Metanephros (tissue), 2 donors: ENCODE measurements at places on chromosomes 16 and 17. TPM values are rescaled to one million over a fixed set of nuclear protein-coding genes. Genes with fewer than 3 reads are reported as not detected.

The MYL11 gene
- total RNA-seq: 1,522 TPM

The SCGB1C2 gene
- not detected for total RNA-seq

The PLA2G10 gene
- not detected for total RNA-seq

The NOG gene
- total RNA-seq: 3.4 TPM

The GAN gene
- total RNA-seq: 9.1 TPM

The RDM1 gene
- total RNA-seq: 0.93 TPM

The WNK4 gene
- 11.4 TPM for total RNA-seq

The CACNG3 gene
- total RNA-seq: not detected

The NEURL4 gene
- 31.2 TPM for total RNA-seq

The ASPHD1 gene
- total RNA-seq: 1.3 TPM

The CA7 gene
- 0.12 TPM for total RNA-seq

The MAPT gene
- 8.3 TPM for total RNA-seq

The KRT31 gene
- total RNA-seq: 0.47 TPM

The MFAP4 gene
- total RNA-seq: 80.3 TPM

The KRTAP4-1 gene
- total RNA-seq: not detected

The MT1H gene
- 18.5 TPM for total RNA-seq

The UTP4 gene
- total RNA-seq: 24.9 TPM

The MC1R gene
- 3.3 TPM for total RNA-seq

The ABAT gene
- 29.8 TPM for total RNA-seq

The PRSS22 gene
- 4.1 TPM for total RNA-seq

The EPN3 gene
- total RNA-seq: 10.7 TPM

The KRT25 gene
- not detected for total RNA-seq

The CRHR1 gene
- 0.23 TPM for total RNA-seq

The SNAI3 gene
- total RNA-seq: 8.2 TPM

The DDX19B gene
- total RNA-seq: 22.3 TPM

The HOXB9 gene
- total RNA-seq: 20.3 TPM

The ITGB4 gene
- 9.5 TPM for total RNA-seq

The MT1A gene
- not detected for total RNA-seq

The ODAD4 gene
- 1.9 TPM for total RNA-seq

The TNFRSF13B gene
- total RNA-seq: not detected

The TP53TG3B gene
- total RNA-seq: not detected

The SMIM22 gene
- 10.1 TPM for total RNA-seq

The LITAFD gene
- total RNA-seq: not detected

The PLXDC1 gene
- 11.9 TPM for total RNA-seq

The ETV4 gene
- total RNA-seq: 12.1 TPM

The SYNRG gene
- 31.8 TPM for total RNA-seq

The CCL11 gene
- 1.1 TPM for total RNA-seq

The CACNG4 gene
- 2.1 TPM for total RNA-seq

The TEFM gene
- 21.1 TPM for total RNA-seq

The PRSS8 gene
- 30.2 TPM for total RNA-seq

The TEKT5 gene
- total RNA-seq: 0.64 TPM

The KIF2B gene
- not detected for total RNA-seq

The CCL1 gene
- not detected for total RNA-seq

The NEUROD2 gene
- total RNA-seq: not detected

The C1QTNF8 gene
- not detected for total RNA-seq

The TERB1 gene
- total RNA-seq: not detected

The TRPV3 gene
- 0.64 TPM for total RNA-seq

The MYH1 gene
- 1.5 TPM for total RNA-seq

The DPEP3 gene
- not detected for total RNA-seq

The KRTAP4-8 gene
- total RNA-seq: not detected

The SPNS3 gene
- total RNA-seq: 2.7 TPM

The SSTR5 gene
- 0.82 TPM for total RNA-seq

The TNRC6C gene
- 25.2 TPM for total RNA-seq

The ICAM2 gene
- 49.9 TPM for total RNA-seq

The TPSAB1 gene
- 0.99 TPM for total RNA-seq

The C16orf54 gene
- total RNA-seq: 1.4 TPM

The TEX14 gene
- total RNA-seq: 0.29 TPM

The CSH1 gene
- not detected for total RNA-seq

The FOXN1 gene
- total RNA-seq: 0.23 TPM
